Activated B cell treated with CpG ODN at 0.5 μM for 24 hours (primary cell): ENCODE measurements at places on chromosomes 7 and 10.

DNA sequence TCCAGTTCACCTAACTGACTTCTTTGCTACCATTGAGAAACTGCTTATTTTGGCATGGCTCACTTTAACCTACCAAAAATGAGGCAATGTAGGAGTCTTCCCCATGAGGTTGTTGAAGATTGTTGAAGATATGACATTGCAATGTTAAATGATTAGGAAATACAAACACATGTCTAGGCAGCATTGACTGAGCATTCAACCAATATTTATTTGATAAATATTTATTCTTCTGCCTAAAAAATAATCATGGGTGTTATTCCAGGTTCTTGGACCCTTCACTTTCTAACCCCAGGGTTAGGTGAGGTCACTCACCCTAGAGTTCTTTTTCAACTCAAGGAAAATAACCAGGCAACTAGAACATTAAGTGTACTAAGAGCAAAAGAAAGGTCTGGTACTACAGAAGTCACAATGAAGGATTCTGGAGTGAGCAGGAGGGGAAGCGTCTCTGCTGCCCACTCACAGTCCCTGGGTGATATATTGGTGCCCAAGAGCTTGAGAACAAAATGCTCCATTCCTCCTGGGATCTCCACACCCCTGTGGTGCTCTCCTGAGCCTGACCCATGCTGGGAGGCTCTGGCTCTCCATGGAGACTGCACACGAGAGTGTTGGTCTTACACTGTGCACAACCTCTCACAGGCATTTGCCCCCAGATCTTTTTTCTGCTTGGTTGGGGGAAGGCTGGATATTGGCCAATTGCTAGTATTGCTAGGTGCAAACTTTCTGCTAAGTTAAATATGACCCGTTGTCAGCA is 123.4 kb downstream of the SPAG6 start:
- DNase-seq = no peak

DNA sequence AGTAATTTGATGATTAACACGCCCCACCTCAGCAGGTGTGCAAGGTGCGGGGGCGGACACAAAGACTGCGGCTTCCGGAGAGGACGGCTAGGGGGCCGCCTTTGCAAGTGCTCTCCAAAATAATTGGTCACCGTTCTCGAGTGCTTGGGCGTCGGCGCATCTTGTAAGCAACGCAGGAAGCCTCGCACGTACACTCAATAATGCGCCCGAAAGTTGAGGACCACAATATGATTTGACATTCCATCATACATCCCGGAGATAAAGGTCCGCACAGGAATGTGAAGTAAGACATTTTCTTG is 114.7 kb downstream of the EBF3 start:
- no peak for DNase-seq

DNA sequence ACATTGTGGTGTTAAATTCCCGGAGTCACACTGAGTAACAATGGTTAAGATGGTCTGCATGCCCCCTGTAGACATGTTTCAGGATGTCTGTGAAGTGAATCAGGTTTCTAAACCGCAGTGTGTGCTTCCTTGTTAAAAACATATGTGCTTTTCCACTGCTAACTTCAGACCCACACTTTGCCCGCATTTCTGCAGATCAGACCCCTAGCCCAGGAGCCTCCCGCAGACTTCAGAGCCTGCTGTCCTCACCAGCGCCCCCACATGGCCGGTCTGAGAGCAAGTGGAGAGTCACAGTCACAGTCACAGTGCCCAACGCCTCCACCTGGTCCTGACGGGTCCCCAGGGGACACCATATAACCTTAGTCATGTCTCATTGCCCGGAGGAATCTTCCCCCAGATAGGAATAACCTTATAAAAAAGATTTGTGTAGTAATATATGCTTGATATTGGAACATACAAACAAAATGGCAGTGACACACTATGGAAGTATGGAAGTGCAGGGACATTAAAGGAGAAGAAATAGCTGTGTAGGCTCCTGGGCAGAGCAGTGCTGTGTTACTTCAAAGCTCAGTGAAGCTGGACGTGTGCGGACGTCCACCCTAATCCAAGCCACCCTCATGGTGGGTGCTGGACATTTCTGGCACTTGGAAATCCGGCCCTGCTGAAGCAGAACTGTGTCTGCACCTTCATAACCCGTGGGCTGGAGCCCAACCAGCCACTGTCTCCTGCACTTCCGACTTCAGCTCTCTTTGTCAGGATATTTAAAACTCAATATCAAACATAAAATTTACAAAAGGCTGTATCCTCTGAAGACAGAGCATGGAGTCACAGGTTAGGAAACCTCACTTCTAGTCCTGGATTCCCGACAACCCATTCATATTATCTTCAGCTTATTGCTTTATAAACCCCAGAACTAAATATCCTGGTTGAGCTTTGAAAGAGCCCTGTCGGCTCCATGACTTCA is 29.0 kb downstream of the GSTO2 start:
- DNase-seq = no peak

DNA sequence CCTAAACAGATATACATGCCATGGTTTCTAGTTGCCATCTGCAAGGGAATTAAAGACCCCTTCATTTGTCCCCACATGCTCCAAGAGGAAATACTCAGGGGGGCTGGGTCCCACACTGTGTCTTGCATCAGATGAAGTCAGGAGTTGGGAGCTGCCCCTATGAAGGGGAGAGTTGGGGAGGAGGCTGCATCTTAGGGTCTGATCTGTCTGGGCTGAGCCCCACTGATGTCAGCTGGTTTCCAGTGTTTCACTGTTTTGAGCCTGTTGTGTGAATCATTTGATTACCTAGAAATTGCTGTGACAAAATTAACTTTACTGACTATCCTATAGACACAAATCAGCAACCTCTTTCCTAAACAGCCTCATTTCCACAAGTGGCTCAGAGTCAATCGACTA is 4.9 kb upstream of the ADCY1 start:
- no peak for DNase-seq

GRCh38 chr10:15742102-15742501 is 22.4 kb upstream of the ITGA8 start:
- DNase-seq = no peak

DNA sequence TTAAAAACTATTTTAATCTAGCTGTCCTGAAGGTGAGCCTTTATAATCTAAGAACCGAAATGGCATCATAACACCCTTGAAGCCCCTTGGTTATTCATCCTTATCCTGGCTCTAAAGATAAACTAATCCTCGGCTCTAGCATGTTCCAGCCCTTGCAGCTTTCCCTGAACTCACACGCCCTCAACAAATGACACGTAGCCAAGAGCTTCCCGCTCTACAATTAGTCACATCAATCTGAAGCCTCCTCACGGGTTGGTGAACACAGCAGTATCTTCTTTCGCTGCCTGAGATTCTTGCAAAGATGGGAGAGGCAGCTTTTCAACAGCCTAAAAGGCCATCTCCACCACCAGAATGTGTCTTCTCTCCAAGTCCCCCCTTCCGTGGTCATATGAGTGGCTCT is 4.1 kb downstream of the FRMD4A start:
- no peak for DNase-seq

DNA sequence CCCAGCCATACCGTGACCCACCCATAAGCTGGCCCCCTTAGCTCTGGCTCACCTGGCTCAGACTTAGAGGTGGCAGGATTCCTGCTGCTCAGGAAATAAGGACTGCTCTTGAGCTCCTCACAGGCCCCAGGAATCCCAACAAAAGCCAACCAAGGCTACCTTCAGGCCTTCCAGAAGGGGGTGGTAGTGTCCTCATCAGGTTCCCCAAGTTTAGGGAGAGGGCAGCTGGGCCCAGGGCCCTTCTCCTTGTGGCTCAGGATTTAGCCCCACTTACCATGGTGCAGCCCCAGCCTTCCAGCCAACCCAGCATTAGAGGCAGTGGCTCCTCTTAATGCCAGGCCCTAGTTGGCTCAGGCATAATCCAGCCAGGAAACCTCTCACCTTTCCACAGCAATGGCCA is 23.5 kb downstream of the NPFFR1 start:
- no peak for DNase-seq

- DNase-seq = no peak
Measured at GRCh38 chr10:110651044-110651958, 7.2 kb downstream of the RBM20 start.

DNA sequence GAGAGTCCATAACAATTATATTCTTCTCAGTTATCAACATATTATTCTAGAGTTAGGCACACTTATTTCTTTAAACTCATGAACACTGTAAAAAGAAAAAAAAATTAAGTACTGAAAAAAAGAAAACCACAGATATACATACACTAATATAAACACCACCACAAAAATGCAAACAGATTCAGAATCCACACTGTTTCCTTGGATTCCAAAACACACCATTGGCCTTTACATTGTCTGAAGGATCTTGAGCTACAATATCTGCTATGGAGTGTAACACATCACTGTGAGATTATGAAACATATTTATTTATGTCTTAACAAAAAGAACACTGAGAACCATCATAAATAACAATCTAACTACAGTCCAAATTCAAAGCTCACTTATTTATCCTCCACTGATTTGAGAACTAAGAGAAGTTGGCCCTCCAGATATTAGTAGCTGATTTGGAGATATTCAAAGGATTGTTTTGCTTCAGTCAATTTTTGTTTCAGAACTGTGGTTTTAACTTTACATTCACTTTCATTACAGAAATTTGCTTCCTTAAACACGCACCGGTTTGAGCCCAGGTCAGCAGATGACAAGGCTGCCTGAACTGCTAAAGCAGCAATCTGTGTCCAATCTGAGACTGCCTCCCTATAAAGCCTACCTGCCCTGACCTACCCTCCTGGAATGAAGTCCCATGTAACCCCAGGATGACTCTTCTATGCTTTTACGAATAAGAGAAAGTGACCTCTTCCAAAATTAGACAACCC is 47.0 kb upstream of the CDK1 start:
- DNase-seq = no peak

- no peak for DNase-seq
Measured at GRCh38 chr10:35792291-35792690, 150.2 kb upstream of the FZD8 start.

- DNase-seq = no peak
Measured at GRCh38 chr7:13945670-13946069, 43.8 kb downstream of the ETV1 start.

DNA sequence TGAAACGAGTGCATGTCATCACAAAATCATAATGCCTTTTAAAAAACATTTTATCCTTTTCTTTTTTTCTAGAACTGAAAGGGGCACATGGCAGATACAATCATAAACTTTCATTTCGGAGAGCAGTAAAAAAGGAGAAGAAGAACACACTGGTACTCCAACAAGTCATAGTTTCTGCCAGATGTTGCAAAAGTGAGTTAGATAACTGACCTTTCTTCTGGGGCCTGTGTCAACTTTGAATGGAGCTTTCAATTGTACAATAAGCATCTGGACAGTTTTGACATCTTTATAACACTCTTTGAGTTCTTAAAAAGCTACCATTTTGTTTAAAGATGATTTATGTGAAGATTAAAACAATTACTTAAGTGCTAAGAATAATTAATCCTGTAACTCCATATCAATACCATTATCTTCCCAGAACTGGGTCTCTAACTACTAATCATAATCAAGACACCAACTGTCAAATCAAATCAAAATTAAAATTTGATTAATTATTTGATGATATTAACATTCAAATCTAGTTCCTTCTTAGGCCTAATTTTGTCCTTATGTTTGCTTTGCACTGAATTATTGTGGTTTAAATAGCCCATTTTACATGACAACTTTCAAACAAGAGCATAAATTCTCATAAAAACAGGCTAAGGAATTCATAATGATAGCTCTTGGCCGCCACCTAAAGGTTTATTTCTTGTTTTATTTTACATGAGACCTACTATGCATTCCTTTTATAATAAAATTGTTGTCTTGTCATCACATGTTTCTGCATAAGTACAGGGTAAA is 19.5 kb upstream of the ITGB8 start:
- DNase-seq = no peak

- no peak for DNase-seq
Measured at GRCh38 chr7:115300231-115300870, 378.5 kb downstream of the MDFIC start.

GRCh38 chr7:100829150-100829716 is 1.9 kb upstream of the EPHB4 start:
- no peak for DNase-seq

GRCh38 chr7:150972023-150972468 is 6.1 kb downstream of the KCNH2 start:
- DNase-seq = no peak

DNA sequence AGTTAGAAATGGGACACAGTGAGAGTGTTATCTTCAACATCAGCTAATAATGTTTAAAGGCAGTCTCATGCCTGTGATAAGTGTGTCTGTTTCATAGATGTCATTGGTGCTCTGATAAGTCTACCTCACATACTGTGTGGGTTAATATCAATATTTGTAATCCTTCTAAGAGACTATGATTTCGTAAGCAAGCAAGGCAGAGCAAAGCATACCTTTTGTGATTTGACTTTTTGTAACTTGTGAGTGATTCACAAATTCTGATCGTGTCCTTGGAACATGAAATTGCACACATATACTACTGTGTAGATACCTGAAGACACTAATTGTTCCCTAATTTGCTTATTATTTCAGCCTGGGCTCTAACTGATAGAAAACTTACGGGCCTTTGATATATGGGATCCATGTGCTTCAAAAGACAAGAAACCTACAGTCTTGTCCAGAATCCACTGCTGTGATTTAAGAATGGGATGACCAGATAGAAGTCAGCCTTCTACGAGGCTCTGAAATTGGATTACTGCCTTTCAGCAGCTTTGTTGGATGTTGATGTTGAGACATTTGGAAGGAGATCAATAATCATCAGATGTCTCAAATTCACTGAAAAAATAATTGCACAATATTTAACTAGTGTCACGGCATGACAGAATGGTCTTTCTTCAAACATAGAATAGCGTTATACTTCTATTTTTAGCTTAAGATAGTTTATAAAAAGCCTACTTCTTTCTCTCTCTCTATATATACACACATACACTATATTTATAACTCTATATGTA is 63.2 kb upstream of the KLF6 start:
- DNase-seq = no peak

GRCh38 chr7:140494867-140495266 is 15.6 kb upstream of the MKRN1 start:
- no peak for DNase-seq

GRCh38 chr7:80095545-80095944 is 39.1 kb upstream of the GNAI1 start:
- DNase-seq = no peak

GRCh38 chr7:117350027-117350426 is 27.2 kb upstream of the WNT2 start:
- DNase-seq = no peak

GRCh38 chr7:27423821-27424220 is 181.2 kb downstream of the EVX1 start:
- no peak for DNase-seq

- no peak for DNase-seq
Measured at GRCh38 chr7:139936760-139937310, 107.8 kb downstream of the TBXAS1 start.
